ENCODE measurements at places on chromosomes 6 and 20.

- peak; percentile 40 for DNase-seq
Observed at GRCh38 chr6:106858653-106859092, 115.9 kb downstream of the CD24 start.

GRCh38 chr6:11072101-11072500 is 21.5 kb upstream of the SMIM13 start:
- no peak for DNase-seq

- DNase-seq: no peak
Observed at GRCh38 chr6:132482581-132482980, 30.3 kb downstream of the STX7 start.

- DNase-seq: no peak
Observed at GRCh38 chr6:123925842-123926399, 122.3 kb downstream of the NKAIN2 start.

GRCh38 chr6:123575188-123575587 is 61.6 kb downstream of the TRDN start:
- no peak for DNase-seq

GRCh38 chr6:115220551-115221159 is 840.0 kb downstream of the FRK start:
- no peak for DNase-seq

DNA sequence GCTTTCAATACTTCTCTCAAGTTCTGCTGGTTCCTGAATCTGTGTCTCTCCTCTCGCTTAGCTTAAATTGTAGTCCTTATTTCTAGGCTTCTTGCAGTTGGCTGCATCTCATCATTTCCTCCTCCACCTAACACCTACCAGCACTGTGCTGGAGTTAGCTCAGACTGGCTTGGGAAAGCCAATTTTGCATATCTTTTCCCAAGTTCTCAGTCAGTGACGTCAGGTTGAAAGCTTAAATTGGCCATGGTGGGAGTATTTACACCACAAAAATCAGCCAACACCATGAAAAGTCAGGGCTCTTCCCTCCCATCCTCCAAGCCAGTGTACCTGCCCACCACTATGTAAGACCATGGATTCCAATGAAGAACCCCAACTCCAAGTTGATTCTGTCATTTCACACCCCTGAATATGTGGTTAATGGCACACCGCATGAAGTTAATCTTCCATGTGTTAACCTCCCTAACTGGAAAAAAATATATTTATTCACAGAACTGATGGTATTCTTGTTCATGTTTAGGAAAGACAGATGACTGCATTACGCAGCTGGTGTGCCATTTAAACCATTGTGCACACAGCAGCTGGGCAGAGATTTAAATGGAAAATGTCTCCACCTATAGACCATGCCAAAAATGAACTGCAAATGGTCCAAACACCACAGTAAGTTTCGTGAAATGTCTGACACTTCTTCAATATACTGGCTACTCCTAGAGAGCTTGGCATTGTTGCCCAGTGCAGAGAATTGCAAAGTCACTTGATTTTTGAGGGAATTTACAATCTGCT is 274.1 kb upstream of the MAP3K7 start:
- no peak for DNase-seq

- DNase-seq: no peak
Observed at GRCh38 chr6:75327807-75328206, 43.2 kb upstream of the TMEM30A start.

DNA sequence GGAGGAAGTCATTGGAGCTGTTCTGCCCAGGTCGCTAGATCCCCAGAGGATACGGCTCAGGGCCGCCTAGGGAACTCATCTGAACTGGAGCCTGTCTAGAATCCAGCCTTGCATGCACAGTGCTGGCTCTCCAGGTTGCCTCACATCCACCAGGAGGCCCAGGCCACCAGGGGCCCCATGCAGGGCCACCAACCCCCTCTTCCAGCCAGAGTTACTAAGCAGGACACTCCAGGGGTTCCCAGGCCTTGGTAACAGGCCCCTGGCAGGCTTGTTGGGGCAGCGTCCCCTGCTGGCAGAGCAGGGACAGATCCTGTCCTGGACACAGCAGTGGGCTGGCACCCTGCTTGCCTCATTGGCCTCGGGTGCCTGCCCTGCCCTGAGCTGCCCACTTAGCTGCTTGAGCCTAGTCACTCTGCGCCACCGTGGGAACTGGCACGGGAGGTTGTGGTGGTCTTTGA is 35.3 kb downstream of the EFCAB8 start:
- DNase-seq: no peak

DNA sequence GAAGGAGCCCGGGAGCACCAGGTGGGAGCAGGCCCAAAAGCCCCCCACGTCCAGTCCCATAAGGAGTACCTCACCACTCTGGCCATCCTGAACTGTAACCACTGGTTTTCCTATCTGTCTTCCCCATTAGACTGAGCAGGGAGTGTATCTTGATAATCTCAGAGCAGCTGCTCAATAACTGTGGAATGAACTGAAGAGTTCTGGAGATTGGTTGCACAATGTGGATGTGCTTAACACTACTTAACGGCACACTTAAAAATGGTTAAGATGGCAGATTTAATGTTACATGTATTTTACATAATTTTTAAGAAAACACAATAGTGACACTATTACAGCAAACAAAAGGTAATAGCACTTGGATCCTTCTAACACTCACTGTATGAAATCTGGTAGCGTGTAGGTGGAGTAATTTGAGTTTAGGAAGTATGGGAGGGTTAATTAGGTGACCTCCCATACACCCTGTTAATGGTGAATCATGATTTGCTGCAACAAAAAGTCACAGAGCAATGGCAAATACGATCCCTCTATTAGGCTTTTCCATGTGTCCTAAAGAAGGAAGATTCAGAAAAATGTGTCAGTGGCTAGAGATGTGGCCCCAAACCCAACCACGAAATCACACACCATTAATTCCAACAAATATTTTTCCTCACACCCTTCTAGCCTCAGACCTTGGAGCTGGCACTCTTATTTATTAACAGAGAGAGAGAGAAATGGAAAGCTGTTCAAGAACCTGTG is 18.4 kb downstream of the TRAM2 start:
- no peak for DNase-seq

DNA sequence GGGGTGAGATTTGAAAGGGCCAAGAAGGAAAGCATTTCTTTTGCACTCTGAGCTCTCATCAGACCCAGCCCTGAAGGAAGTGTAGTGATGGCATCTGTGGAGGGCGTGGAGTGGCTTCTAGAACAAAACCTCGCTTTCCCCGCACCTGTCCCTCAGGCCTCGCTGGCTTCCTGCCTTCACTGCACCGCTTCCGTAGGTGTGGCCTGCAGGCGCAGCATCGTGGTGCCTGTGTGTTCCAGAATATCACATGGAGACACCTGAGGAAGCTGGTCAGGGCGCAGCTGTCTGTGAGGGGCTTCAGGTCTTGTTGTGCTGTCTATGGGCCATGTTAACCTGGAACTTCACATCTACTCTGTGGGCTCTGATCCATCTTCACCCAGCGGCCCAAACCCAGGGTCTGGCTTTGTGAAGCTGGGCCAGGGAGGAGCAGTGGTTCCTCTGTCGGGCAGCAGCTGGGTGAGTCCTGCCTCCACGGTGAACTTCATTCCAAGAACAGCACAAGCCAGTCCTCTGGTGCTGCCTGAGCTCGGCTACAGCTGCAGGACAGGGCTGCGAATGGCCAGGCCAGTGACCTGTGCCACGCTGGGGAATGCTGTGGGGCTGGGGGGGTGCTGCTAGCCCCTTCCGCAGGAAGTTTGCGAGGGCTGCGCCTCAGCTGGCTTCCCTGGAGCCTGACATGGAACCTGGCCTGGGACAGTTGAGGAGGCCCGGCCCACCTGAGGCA is 40.9 kb downstream of the DSTN start:
- no peak for DNase-seq

DNA sequence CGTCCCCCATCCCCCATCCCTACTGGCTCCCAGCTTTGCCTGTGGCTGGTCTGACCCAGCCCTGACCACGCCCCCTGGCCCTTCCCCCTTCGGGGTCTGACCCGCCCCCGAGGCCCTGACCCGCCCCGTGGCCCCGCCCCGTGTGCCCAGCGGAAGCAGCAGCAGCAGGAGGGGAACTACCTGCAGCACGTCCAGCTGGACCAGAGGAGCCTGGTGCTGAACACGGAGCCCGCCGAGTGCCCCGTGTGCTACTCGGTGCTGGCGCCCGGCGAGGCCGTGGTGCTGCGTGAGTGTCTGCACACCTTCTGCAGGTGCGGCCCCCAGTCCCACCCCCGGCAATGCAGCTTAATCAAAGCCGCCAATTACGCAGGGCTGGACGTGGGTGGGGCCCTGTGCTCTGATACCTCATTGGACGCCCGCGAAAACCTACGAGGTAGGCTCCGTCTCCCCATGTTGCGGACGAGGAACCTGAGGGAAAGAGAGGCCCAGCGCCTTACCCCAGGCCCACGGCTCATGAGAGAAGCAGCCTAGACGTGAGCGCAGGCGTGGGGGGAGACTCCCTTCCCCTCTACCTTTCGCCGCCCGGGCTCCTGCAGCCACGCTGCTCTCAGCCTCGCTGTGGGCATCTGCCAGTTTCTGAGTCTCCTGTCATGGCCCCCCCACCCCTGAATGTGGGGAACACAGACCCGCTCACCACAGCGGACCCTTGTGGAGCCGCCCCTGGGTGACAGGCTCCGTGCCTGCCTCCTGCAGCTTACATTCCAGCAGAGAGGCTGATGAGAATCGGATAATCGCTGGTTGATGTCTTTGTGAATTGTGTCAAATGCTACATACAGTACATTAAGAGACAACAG is 12.8 kb downstream of the RBCK1 start:
- DNase-seq: peak; percentile 62

DNA sequence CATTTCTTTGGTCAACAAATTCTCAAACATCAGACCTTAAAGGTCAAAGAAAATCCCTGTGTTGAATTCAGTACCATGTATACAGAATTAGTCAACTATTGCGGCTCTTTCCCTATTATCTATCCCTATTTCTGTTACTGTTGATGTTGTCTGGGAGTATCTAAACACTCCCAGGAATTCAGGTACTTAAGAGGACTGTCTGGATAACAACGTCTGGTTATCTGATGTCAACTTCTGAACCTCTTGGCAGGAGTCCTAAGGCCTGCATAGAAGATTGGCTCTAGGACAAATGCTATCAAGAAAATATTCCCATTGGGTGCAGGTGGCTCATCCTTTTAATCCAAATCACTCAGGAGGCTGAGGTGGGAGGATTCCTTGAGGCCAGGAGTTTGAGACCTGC is 255.6 kb downstream of the KHDC1L start:
- DNase-seq: no peak

GRCh38 chr20:54113566-54113965 is 43.2 kb upstream of the BCAS1 start:
- no peak for DNase-seq

DNA sequence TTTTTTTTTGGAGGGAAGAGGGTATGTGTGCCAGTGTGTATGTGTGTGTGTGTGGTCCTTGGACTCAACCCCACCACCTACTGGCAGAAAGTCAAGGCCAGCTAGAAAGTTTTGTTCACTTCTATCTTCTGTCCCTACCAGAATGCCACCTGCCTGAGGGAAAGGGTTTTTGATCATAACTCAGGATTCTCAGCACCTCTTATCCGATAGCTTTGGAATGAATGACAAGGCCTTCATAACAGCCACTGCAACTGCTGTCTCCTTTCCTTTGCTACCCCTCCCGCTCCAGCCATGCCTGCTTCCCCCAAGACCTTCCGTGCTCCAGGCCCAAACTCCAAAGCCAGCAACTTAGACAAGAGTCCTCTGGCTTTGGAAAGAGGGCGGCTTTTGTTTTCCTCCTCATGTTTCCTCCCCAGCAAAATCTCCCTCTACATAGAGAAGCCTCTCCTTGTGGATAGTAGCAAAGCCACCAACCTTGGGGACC is 18.7 kb downstream of the BTN3A1 start:
- DNase-seq: no peak

DNA sequence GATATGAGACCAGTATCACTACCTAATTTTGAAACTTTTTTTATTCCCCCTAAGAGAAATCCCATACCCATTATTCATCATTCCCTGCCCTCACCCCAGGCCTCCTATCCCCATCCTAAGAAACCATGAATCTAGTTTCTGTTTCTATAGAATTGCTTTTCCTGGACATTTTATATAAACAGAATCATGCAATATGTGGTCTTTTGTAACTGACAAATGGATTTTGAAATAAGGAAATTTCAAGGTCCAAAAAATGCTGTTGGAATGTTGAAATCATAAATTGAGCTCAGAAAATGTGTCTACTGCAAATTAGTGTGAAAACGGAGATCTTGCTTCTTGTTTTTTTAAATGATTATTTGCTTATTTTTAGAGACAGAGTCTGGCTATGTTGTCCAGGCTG is 25.1 kb downstream of the RNF217 start:
- no peak for DNase-seq

GRCh38 chr6:156281266-156281665 is 495.9 kb upstream of the ARID1B start:
- no peak for DNase-seq

- DNase-seq: no peak
Observed at GRCh38 chr6:30547454-30547853, 8.8 kb downstream of the GNL1 start.

DNA sequence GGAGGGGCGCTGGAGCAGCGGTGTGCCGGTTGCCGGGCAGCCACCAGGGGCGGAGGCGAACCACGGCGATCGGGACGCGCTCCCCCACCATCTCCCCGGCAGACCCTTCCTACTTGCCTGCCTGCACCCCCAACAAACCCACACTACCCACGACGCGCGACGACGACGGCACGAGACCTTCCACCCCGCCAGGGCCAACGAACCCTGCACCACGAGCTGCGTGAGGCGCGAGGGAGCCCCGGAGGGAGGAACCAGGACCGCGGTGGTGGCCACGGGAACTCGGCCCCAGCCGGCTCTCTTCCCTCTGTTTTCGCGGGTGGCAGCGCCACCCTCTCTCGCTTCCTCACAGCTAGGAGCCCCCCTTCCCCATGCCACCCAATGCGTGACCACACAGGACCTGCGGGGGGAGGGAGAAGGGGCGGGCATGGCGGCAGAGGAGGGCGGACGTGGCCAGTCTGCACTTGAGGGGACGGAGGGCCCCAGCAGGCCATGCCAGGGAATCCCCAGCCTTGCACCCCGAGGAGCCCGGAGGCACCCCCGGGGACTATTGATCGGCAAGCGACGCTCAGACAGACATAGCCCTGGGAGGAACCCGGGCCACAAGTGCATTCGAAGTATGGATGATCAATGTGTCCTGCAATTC is 1516.4 kb upstream of the DEFB115 start:
- DNase-seq: no peak

- no peak for DNase-seq
Observed at GRCh38 chr6:11628562-11628961, 91.0 kb downstream of the TMEM170B start.

GRCh38 chr20:40880063-40880728 is 148.4 kb upstream of the TOP1 start:
- DNase-seq: no peak

GRCh38 chr6:2764610-2765165 is 505 bp upstream of the WRNIP1 start:
- DNase-seq: no peak

DNA sequence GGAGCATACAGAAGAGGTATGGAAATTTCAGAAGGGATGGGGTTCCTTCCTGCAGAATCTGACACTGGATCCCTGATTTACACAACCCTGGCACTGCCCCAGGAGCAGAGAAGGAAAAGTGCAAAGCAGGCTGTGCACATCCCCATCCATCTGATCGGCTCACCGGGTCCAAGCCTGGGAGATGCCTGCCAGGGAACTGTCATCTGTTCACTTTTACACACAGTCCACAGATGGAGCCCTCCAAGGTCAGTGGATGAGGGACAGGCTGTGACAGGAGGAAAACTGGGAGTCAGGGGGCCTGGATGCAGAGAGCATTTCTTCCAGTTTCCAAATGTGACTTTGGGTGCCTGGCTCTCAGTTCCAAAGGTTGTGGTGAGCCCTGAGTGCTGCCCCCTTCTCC is 11.0 kb upstream of the SYNDIG1 start:
- DNase-seq: no peak

GRCh38 chr6:24079076-24079475 is 46.9 kb upstream of the NRSN1 start:
- no peak for DNase-seq

GRCh38 chr6:26250698-26251044 is 114.3 kb upstream of the BTN3A2 start:
- DNase-seq: no peak

Data from LNCaP clone FGC (cell line).